Right hindlimb (tissue), 1 donor: ENCODE measurements at places on chromosomes 4 and X.

GRCh38 chrX:148363471-148364235, 136.8 kb upstream of the AFF2 start:
- DNase-seq = no peak

DNA sequence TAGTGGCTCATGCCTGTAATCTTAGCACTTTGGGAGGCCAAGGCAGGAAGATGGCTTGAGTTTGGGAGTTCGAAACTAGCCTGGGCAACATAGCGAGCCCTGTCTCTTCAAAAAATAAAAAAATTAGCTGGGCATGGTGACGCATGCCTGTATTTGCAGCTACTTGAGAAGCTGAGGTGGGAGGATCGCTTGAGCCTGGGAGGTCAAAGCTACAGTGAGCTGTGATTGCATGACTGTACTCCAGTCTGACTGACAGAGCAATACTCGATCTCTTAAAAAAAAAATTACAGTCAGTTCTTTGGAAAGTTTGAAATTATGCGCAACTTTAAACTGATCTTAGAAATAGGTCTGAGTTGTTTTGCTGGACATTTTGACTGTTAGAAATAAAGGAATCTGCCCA, 55.8 kb downstream of the DOCK11 start:
- no peak for DNase-seq

- peak; percentile 62 for DNase-seq
These were observed 72.1 kb downstream of the ARHGEF38 start for GRCh38 chr4:105624530-105624929.

DNA sequence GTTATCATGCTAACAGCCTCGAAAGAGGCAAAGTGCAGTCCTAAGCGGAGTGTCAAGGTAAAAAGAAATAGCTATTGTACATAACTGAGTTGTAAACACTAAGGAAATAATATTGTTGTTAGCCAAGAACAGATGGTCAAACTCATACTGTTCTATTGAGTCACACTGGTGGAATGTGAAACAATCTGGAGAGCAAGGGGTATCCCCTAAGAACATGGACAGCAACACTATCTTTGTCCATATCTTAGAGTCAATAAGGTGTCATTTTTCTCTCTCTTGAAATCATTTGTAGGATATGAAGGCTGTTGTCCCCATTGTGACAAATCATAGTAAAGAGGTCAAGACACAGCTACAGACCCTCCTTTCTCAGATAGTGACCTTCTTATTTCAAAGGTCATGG, 4.5 kb upstream of the PDGFC start:
- no peak for DNase-seq

GRCh38 chrX:148929686-148930085, 429.3 kb downstream of the AFF2 start:
- DNase-seq = no peak

DNA sequence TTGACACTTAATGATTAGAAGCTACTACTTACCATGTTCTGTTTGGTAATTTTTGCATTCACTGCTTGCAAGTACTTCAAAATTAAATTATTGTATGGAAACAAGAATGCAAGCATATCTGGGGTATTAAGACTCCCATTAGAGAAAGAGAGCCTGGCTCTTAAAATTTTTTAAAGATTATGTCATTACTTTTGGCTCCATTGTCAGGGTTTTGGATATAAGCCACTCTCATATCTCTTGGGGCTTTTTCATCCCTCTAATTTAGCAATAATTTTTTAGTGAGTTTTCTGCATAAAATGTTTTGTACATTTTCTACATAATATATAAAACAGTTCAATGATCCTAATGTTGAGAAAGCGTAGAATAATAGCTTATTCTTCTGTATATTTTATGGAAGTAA, 49.4 kb downstream of the SLC9A6 start:
- no peak for DNase-seq

DNA sequence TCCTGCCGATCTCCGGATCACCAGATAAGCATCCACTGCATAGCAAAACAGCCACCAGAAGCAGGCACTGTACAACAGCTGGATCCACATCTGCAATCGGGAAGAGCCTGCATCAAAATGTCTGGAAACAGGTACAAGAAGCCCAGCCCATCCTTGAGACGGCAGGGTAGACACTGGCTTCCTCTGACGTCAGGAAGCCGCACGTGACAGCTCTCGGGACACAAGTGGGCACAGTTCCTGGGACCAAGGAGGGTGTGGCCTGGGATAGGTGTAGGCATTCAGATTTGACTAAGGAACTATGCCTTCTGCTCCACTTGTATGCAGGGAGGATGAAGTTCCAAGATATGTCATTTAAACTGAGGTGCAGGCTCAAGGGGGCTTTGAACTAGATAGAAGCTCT, 6.3 kb downstream of the GPR143 start:
- no peak for DNase-seq

DNA sequence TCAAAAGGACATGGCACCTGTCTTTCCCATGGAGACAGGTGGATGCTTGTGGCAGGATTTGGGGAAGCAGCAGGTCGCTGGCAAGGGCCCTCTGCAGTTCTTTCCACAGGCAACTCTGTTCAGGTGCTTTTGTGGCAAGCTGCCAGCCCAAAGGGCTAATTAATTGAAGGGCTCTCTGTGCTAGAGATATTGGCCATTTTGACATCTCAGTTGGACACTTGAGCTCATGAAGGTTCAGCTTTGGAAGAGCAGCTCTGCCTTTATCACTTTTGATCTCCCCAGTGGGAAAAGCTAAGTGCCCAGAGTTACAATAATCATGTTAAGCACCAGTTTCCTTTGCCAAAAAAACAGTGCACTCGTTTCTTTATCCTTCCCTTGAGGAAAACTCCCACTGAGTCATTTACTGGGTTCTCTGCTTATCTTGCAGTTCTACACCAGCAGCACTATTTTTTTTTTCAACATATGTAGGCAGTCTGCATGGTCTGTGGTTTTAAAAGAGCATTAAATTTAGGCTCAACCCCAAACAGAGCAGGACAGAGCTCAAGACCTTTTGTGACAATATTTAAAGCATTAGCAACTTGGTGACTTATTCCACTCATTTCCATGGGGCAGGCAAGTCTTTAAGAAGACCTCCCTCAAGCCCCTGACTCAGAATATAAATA, 336.4 kb upstream of the RASGEF1B start:
- no peak for DNase-seq

GRCh38 chr4:56786955-56787354, 34.5 kb downstream of the SPINK2 start:
- peak; percentile 81 for DNase-seq

- DNase-seq = no peak
These were observed 1091.0 kb downstream of the C4orf33 start for GRCh38 chr4:130186931-130187330.

GRCh38 chr4:6728320-6729029, 12.5 kb downstream of the BLOC1S4 start:
- DNase-seq = no peak

DNA sequence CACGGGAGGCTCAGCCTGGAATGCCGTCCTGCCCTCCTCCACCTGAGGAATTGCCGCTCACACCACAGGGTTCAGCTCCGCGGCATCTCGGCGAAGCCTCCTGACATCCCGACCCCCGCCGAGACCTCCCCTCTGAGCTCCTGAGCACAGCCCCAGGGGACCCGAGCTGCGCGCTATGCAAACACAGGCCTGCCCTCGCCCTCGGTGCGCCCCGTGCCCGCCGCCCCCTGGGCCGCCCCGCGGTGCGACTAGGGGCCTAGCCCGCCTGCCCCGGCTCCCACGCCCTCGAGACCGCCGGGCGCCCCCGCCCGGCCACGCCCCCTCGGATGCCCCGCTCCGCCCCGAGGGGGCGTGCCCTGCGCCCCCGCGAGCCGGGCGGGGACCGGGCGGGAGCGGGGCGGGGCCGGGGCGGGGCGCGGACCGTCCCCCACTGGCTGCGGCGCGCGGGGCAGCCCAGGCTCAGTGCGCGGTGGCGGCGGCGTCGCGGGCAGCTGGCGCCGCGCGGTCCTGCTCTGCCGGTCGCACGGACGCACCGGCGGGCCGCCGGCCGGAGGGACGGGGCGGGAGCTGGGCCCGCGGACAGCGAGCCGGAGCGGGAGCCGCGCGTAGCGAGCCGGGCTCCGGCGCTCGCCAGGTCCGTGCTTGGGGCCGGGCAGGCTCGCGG, at the start of gene FGFR3:
FGFR3 (plus strand) TSS at position 462 of the 664 bp plus-strand sequence. CDS start 642 bp downstream, outside the sequence.
- no peak for DNase-seq

GRCh38 chr4:10135260-10135659, 18.7 kb upstream of the WDR1 start:
- no peak for DNase-seq

- DNase-seq = no peak
These were observed 131.9 kb downstream of the FHIP1A start for GRCh38 chr4:151540728-151541388.

- no peak for DNase-seq
These were observed 24.1 kb downstream of the SOX3 start for GRCh38 chrX:140480765-140481164.

- no peak for DNase-seq
These were observed 185.4 kb upstream of the MTMR8 start for GRCh38 chrX:64580605-64581004.

DNA sequence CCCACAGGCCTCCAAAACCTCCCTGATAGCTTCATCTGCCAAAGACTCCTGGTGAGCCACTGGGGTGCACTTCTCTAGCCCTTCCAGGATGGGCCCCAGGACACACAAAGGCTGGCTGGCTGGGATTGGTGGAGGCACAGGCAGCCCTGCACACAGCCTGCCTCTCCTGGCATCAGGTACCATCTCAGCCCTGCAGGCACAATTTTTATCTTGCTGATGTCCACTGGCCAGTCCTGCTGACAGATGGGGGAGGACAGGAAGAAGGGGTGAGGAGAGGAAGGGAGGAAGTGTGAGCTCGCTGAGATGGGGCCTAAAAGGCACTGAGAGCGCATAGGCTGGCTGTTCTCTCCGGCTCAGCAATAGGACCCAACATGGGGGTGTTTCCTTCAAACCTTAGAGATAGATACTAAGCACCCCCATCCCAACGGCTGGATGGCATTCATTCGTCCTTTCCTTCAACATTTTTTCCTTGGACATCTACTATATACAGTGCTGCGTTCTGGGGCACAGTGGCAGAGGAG, 92.7 kb downstream of the PJA1 start:
- DNase-seq = no peak

DNA sequence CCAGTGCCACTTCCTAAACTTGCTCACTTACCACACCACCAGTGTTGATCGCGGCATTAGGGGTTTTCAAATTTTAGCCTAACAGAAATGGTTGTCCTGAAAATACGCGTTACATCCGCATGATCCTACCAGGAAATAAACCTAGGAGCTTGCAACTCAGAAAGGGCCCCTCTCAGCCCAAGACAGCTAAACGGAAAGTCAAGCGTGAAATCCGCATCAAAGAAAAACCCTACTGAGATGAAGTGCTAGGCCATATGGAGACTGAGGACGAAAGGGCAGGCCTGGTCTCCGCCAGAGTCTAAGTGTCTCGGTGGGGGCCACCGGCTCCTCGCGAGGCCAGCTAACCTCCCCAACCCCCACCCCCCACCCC, 626 bp downstream of the YTHDC1 start:
- peak; percentile 75 for DNase-seq

DNA sequence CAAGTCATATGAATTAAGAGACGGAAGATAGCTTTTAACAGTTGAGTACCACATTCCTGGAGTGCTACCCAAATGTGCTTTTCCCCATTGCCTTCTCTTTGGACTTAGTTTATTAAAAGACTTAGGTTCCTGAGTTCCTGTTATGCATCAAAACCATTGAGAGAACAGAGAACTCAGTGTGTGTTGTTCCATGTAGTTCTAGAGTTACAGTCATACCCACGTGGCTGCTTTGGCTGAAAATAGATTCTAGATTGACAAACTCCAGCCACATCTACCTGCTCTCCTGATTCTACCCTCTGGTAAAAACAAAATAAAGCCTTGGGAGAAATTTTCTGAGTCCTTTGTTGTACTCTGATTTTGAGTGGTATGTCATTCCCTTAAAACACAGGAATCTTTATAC, 385.4 kb downstream of the IL15 start:
- no peak for DNase-seq

- no peak for DNase-seq
These were observed 68.9 kb downstream of the INPP4B start for GRCh38 chr4:142777045-142777743.

DNA sequence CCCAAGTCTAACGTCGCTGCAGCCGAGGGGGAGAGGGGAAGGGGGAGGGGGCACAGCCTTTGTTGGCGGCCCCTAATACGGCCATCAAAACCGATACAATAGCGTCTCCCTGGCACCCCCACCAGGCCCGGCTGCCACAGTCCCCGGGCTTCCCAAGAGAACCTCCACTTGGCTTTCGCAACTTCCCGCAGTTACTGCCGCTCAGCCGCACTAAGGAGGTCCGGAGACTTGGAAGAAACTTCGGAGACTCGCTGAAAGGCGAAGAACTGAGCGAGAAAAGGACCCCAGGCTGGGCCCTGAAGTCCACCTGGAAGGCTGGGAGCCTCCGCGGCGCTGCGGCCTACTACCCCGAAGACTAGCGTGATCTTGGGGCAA, 2.8 kb downstream of the NKX6-1 start:
- no peak for DNase-seq

DNA sequence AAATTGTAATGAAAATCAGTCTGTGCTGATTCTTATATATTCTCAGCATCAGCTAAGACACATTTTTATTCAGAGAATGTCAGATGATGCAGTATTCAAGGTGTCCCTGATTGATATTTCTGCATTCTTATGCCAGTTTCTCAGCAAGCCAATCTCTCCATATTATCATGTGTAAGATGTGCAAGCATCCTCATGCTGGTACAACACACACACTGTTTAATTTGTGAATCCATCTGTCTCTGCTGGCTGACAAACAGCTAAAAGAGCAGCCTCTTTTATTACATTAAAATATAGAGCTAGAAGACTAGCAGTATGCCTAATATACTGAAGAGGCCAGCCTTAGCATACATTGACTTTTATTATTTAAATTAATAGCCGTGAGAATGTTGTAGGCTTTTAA, 502.9 kb upstream of the GNPDA2 start:
- no peak for DNase-seq

DNA sequence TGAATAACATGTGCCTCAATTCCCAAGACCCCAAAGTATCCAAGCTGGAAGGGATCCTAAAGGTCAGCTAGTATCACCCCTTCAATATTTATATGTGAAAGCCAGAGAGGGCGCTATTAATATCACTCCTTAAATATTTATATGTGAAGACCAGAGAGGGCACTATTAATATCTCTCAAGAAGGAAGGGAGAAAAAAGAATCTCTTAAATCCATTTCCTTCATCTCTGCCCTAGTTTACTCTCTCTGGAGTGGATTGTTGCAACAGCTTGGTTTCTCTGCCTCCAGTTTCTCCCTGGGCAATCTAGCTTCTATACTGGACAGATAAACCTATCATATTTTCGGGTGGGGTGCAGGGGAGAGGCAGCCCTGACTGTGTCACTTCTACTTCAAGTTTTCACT, 31.6 kb upstream of the MSN start:
- no peak for DNase-seq

- DNase-seq = no peak
These were observed 980 bp upstream of the FHDC1 start for GRCh38 chr4:152935143-152935542.
